MM.1S (cell line): ENCODE measurements at places on chromosomes 2 and 18.
A peak's percentile ranks its signal among the peaks of the same experiment; 100 is the strongest.

GRCh38 chr2:239163688-239164334, 237.0 kb downstream of the HDAC4 start:
- H3K36me3 ChIP-seq, result no peaks in the 10 kb centered on the region
- no peak overlapping the region for H3K4me3 ChIP-seq
- H3K27ac ChIP-seq, result no peak overlapping the region

GRCh38 chr2:237682151-237682550, 54.8 kb downstream of the LRRFIP1 start:
- H3K4me1 ChIP-seq, result no peaks in the 10 kb centered on the region
- no peaks in the 10 kb centered on the region for H3K36me3 ChIP-seq
- no peaks in the 10 kb centered on the region for H3K27me3 ChIP-seq

DNA sequence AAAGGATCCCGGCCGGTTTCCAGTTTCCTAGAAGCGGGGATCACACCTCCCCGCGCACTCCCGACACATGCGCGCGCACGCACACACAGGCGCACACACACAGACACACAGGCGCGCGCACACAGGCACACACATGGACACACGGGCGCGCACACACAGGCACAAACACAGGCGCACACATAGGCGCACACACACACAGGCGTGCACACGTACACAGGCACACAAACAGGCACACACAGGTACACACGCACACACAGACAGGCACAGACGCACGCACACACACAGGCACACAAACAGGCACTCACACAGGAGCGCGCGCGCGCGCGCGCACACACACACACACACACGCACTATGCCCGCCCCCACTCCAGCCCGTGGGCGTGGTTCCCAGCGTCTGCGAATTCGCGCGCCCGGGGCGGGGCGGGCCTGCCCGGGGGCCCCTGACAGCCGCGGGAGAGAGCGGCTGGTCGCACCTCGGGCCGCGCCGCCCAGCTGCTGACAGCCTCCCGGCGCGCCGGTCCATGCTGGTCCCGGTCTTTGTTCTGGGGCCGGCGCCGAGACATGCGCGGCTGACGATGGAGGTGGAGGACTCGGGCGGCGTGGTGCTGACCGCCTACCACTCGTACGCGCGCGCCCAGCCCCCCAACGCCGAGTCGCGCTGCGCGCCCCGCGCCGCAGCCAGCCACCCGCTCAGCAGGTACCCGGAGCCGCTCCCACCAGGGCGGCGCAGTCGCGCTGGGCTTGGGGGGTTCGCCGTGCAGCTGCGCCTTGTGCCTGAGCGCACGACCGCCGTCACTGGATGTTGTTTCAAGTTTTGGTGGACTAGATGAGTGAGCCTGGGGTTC, at the start of gene ARHGAP28:
Gene ARHGAP28, plus strand, starts transcription at position 470 of the 845 bp plus-strand sequence. Its CDS starts 106 bp downstream, at position 576.
- peak within 1 kb of the TSS; percentile 26; the same call in 1 of the 2 replicates for H3K27ac ChIP-seq
- H3K36me3 ChIP-seq, result no peaks in the 10 kb centered on the region
- no peaks in the 10 kb centered on the region for H3K27me3 ChIP-seq
- peak; percentile 86 for DNase-seq

DNA sequence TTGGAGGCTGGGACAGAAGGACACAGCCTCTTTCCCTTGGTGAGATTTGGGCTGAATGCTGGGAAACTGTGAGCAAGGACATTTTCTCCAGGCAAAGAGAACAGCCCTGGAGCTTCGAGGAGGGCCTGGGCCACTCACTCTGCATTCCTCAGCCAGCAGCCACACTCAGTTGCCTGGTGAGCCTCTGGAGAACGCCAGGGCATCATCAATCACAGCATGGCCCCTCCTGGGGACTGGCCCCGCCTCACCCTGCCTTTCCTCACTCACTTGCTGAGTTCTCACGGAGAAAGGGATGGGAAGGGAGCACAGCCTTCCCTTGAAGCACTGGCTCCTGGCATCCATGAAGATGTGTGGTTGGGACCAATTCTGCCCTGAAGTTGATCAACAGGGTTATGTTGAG, 55.0 kb downstream of the APOB start:
- no peaks in the 10 kb centered on the region for H3K27me3 ChIP-seq
- H3K36me3 ChIP-seq, result no peaks in the 10 kb centered on the region
- H3K27ac ChIP-seq, result no peak overlapping the region
- no peak overlapping the region for H3K4me3 ChIP-seq
- DNase-seq, result no peak
- H3K4me1 ChIP-seq, result no peaks in the 10 kb centered on the region

DNA sequence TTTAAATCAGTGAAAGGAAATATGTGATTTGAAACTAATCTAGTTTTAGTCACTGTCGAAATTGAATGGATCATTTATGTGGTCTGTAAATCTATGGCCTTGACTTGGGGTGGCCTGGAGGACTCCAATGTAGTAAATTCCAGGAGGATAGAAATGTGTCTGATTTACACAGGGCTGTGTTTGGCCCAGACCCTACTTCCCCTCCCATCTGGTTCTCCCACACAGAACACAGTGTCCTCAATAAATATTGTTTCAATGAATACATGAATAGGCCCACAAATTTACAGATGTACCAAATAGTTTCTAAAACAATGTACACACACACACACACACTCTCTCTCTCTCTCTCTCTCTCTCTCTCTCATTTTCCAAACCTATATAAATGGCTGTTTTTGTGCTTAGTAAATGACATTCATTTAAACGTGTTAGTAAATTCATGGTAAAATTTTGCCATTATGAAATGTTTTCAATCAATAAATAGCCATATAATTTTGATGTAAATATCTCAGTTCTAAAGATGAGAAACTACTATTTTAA, 1.9 kb downstream of the CCDC68 start:
- H3K27me3 ChIP-seq, result no peaks in the 10 kb centered on the region
- no peaks in the 10 kb centered on the region for H3K4me1 ChIP-seq
- no peak overlapping the region for H3K27ac ChIP-seq
- no peaks in the 10 kb centered on the region for H3K36me3 ChIP-seq
- no peak for DNase-seq
- no peak overlapping the region for H3K4me3 ChIP-seq

DNA sequence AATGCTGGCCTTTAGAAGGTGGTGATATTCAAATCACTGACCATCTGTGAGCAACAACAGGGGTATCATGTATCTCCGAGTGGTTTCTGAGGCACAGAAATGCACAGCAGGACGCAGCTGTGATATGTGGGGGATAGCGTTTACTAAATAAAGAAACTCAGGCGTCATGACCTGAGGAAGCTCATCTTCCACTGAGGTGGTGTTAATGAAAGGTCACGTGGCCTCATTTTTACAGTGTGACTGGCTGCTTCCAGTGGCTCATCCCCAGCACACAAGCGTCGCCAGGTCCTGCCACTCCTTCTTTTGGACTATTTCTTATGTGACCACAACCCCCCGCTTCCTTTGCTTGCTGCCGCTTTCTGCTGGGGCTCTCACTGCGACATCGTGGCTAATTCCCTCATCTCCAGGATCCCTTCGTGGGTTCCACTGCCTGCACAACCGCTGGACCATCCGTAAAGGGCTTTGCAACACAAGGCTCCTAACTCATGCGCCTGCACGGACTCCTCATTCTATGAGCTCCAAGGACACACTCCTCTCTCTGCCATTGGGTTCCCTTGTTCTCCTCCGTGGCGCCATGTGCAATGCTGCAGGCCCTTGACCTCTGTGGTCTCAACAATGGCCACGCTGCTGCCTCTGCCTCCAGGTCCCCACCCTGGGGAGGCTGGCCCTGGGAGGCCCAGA, 109.3 kb downstream of the MBP start:
- no peaks in the 10 kb centered on the region for H3K4me1 ChIP-seq
- H3K27ac ChIP-seq, result no peak overlapping the region
- no peaks in the 10 kb centered on the region for H3K36me3 ChIP-seq
- H3K4me3 ChIP-seq, result no peak overlapping the region

- no peaks in the 10 kb centered on the region for H3K4me1 ChIP-seq
- DNase-seq, result no peak
- H3K36me3 ChIP-seq, result no peaks in the 10 kb centered on the region
- H3K4me3 ChIP-seq, result no peak overlapping the region
- H3K27me3 ChIP-seq, result no peaks in the 10 kb centered on the region
- no peak overlapping the region for H3K27ac ChIP-seq
Measured at GRCh38 chr18:76361219-76361618, 133.8 kb downstream of the ZNF516 start.

GRCh38 chr2:15048000-15048399, 415.5 kb downstream of the LRATD1 start:
- no peak for DNase-seq
- H3K27me3 ChIP-seq, result no peaks in the 10 kb centered on the region
- no peak overlapping the region for H3K4me3 ChIP-seq
- no peaks in the 10 kb centered on the region for H3K4me1 ChIP-seq
- no peak overlapping the region for H3K27ac ChIP-seq
- H3K36me3 ChIP-seq, result no peaks in the 10 kb centered on the region

GRCh38 chr2:199309973-199310372, 147.8 kb downstream of the SATB2 start:
- H3K4me1 ChIP-seq, result no peaks in the 10 kb centered on the region
- H3K36me3 ChIP-seq, result no peaks in the 10 kb centered on the region
- DNase-seq, result no peak
- no peaks in the 10 kb centered on the region for H3K27me3 ChIP-seq

- H3K27ac ChIP-seq, result no peak overlapping the region
- H3K36me3 ChIP-seq, result no peaks in the 10 kb centered on the region
- no peak for DNase-seq
- no peaks in the 10 kb centered on the region for H3K4me1 ChIP-seq
- no peaks in the 10 kb centered on the region for H3K27me3 ChIP-seq
Measured at GRCh38 chr2:85531589-85531988, 7.4 kb upstream of the MAT2A start.

- no peaks in the 10 kb centered on the region for H3K27me3 ChIP-seq
- H3K4me1 ChIP-seq, result no peaks in the 10 kb centered on the region
- DNase-seq, result peak; percentile 23
- no peaks in the 10 kb centered on the region for H3K36me3 ChIP-seq
- no peak overlapping the region for H3K27ac ChIP-seq
Measured at GRCh38 chr2:165443511-165443910, 26.0 kb upstream of the CSRNP3 start.

DNA sequence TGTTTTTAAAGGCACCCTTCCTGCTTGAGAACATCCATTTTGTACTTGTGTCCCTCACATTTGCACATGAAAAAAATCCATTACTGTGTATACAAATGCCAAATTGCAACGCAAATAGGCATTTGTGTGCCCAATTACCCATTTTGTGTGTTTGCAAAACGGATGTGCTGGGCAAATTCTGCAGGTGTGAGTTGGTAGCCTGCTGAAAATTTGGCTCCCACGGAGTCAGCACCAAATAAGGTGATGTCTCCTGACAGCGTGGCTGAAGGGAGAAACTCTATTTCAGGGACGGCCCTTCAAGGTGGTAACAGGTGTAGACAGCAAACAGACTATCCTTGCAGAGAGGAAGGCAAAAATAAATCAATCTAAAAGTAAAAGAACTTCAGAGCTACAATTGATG, 661.1 kb downstream of the BCL11A start:
- H3K4me1 ChIP-seq, result 0 out of 2 replicates have a peak, but pooled peaks cover 4% of the 10 kb centered on the region
- no peaks in the 10 kb centered on the region for H3K36me3 ChIP-seq
- H3K27me3 ChIP-seq, result peaks cover 13% of the 10 kb centered on the region
- no peak overlapping the region for H3K27ac ChIP-seq
- H3K4me3 ChIP-seq, result no peak overlapping the region

GRCh38 chr2:69124343-69124742, 111.4 kb downstream of the ANTXR1 start:
- H3K4me3 ChIP-seq, result no peak overlapping the region
- H3K27me3 ChIP-seq, result no peaks in the 10 kb centered on the region
- no peak for DNase-seq
- no peak overlapping the region for H3K27ac ChIP-seq

- no peak for DNase-seq
- H3K4me1 ChIP-seq, result no peaks in the 10 kb centered on the region
- H3K4me3 ChIP-seq, result no peak overlapping the region
- H3K36me3 ChIP-seq, result no peaks in the 10 kb centered on the region
- no peaks in the 10 kb centered on the region for H3K27me3 ChIP-seq
Measured at GRCh38 chr2:40395169-40396073, 56.5 kb downstream of the SLC8A1 start.

DNA sequence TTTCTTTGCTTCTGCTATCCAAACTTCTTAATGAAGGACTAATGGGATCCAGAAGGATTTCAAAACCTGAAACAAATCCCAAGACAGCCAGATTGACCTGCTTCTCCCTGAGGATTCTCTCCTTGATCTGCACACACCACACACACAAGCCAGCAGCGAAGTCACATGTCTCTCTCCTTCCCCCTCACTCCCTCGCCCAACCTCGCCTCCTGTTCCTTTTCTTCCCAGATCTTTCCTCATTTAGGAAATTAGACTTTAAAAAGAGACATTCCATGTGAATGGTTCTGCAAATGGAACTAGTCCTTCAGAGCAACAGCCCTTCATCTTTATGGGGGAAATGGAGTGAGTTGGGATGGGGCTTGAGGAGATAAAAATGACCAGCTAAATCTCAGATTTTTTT, 639.1 kb upstream of the SETBP1 start:
- DNase-seq, result no peak
- H3K4me1 ChIP-seq, result no peaks in the 10 kb centered on the region
- H3K36me3 ChIP-seq, result no peaks in the 10 kb centered on the region

- H3K36me3 ChIP-seq, result no peaks in the 10 kb centered on the region
- H3K27me3 ChIP-seq, result no peaks in the 10 kb centered on the region
- H3K4me3 ChIP-seq, result no peak overlapping the region
- no peaks in the 10 kb centered on the region for H3K4me1 ChIP-seq
- DNase-seq, result no peak
- no peak overlapping the region for H3K27ac ChIP-seq
Measured at GRCh38 chr2:201108341-201108740, 7.6 kb upstream of the CFLAR start.

- no peaks in the 10 kb centered on the region for H3K36me3 ChIP-seq
- H3K4me3 ChIP-seq, result 0 out of 2 replicates have a peak overlapping the region, but pooled peaks have one; percentile 1
- no peaks in the 10 kb centered on the region for H3K27me3 ChIP-seq
- H3K4me1 ChIP-seq, result peaks cover 25% of the 10 kb centered on the region
Measured at GRCh38 chr2:88638123-88638650, 10.9 kb upstream of the EIF2AK3 start.

DNA sequence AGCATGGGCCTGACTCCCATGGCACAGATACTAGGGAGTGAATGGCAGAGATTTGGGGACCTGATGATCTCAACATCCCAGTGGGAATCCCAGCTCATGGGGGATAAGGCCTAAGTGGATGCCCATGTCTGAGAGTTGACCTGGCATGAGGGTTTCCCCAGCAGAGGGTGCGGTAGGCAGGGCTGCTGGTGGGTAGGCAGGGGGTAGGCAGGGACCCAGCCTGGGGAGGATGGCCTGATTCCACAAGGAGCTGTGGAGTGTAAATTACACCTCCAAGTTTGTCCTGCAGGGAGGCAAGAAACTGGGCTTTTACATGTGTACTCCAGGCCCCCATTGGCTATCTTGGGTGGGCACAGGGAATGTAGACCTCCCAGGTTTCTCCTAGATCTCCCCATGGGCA, 46.9 kb downstream of the INPP5D start:
- no peaks in the 10 kb centered on the region for H3K27me3 ChIP-seq
- no peaks in the 10 kb centered on the region for H3K4me1 ChIP-seq
- no peak overlapping the region for H3K27ac ChIP-seq
- H3K36me3 ChIP-seq, result no peaks in the 10 kb centered on the region
- no peak for DNase-seq
- no peak overlapping the region for H3K4me3 ChIP-seq
